ENCODE measurements at places on chromosomes 3 and 15.

DNA sequence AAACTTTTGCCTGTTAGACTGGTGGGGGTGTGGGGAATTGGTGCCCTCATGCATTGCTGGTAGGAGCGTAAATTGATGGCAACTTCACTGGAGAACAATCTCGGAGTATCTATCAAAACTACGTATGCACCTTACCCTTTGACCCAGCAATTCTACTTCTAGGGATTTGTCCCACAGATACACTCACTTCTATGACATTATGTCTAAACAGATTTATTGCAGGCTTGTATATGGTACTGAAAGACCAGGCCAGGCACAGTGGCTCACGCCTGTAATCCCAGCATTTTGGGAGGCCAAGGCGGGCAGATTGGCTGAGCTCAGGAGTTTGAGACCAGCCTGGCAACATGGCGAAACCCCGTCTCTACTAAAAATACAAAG is 30.3 kb downstream of the PPCDC start:
- DNase-seq, result no peak

GRCh38 chr3:140883428-140884040 is 58.1 kb upstream of the SLC25A36 start:
- no peak for DNase-seq

- DNase-seq, result no peak
Observed at GRCh38 chr3:96012939-96013338, 801.5 kb upstream of the EPHA6 start.

DNA sequence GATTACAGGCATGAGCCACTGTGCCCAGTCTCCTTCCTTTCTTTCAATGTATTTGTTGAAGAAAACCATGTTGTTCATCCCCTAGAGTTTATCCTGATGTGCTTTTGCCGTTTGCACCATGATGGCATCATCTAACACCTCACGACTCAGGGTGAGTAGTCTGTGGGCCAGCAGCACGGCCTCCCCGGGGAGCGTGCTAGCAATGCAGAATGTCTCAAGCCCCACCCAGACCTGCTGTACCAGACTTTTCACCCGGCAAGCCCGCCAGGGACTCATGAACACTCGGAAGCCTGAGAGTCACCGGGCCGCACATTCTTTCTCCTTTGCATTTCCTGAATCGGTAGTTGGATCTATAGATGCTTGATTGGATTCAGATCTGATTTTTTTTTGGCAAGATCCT is 64.6 kb downstream of the RPN1 start:
- DNase-seq, result no peak

GRCh38 chr15:60074181-60074885 is 70.2 kb downstream of the FOXB1 start:
- no peak for DNase-seq

DNA sequence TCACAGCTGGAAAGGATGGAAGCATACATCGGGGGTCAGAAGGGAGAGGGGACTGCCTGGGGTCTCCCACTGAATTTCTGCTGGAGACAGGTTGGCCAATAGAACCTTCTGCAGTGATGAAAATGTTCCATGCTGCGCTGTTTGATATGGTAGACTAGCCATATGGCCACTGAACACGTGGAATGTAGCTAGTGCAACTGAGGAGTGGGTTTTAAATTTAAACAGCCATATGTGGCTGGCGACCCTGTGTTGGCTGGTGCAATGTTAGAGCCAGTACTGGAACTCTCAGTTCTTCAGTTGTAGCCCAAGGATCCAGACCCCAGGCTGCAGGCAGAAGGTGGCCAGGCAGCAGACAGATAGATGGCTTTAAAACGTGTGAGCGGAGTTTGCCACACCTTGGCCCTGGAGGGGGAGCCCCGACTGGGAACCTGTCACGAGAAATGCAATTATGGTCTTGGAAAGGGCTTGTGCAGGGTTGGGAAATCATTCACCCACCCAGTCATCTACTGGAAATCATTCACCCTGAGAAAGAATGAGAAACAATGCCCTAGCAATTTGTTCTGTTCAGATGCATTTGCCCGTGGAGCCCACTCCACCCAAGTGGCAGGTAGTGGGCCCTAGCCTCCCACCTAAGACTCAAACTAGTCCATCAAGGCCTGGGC is 127.6 kb downstream of the FBLN2 start:
- DNase-seq, result no peak

DNA sequence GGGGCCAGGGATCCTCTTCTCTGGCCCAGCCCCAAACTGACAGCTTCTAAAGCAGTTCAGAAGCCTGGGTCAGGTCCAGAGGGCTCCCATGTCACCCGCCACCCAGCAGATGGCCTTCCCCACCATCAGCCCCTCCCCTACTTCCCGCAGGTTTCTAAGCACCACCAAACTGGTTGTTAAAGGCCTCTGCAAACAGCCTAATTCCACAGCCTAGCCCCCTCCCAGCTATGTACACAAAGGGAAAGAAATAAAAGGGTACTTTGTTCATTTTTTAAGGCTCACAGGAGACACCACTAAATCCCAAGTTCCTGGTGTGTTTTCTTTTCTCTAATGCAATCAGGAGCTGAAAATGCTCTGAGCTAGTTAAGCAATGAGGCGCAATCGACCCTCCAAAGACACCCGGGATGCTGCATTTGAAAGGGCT is 30.6 kb downstream of the PLCH1 start:
- no peak for DNase-seq

DNA sequence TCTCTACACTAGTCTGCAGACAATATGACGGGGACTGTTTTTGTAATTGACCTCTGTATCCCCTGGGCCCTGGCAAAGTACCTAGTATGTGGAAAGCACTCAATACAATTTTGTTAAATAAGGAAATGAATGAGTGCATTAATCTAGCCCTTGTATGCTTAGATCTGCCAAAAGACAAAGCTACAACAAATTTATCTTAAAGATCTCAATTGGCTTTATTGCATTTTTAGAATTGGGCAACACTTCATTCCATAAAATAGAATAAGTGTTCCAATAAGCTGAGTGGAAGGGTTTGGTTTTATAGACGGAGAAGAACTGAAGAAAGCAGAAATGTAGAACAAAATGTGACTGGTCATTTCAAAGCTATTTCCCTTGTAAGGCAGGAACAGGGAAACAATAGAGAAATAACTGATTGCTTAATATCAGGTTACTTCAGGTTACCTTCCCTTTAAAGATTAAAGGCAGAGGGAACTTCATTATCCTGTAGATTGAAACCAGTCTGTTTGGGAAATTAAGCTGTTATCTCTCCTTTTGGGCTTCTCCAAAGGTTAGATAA is 108.3 kb upstream of the MME start:
- DNase-seq, result no peak

- DNase-seq, result no peak
Observed at GRCh38 chr3:195800240-195800639, 11.5 kb downstream of the MUC4 start.

GRCh38 chr15:57496946-57497869 is 94.5 kb upstream of the MYZAP start:
- no peak for DNase-seq

- no peak for DNase-seq
Observed at GRCh38 chr3:97928986-97929385, 43.2 kb downstream of the RIOX2 start.

- no peak for DNase-seq
Observed at GRCh38 chr3:125406070-125406469, 30.9 kb upstream of the ZNF148 start.

GRCh38 chr3:9681723-9682081 is 21.9 kb upstream of the CPNE9 start:
- no peak for DNase-seq

DNA sequence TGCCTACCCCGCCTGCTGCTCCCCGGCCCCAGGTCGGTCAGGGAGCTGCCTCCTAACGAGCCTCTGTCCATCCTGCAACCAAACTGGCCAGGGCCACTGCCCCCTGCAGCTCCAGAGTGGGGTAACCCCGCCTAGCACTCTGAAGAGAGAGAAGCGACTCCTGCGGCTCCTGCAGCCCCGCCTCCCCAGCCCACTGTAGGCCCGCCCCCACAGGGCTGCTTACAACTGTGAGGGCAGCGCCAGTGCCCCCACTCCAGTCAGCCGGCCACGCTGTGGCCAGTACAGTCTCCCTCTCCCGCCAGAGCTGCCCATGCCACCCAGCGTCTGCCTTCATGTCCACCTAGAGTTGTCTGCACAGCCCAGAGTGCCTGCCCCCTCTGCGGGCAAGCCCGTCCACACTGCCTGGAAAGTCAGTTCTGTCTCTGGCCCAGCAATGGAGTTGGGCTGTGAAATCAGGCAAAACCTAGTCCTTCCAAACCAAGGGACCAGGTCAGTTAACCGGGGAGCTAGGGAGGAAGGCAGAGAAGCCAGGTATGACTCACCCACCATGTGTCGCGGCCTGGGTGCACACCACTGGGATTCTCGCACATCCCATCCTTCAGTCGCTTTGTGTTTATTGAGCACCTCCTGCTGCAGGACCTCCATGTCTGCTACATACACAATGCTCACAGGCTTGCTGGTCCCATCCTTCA is 2.4 kb downstream of the UCN2 start:
- DNase-seq, result no peak

DNA sequence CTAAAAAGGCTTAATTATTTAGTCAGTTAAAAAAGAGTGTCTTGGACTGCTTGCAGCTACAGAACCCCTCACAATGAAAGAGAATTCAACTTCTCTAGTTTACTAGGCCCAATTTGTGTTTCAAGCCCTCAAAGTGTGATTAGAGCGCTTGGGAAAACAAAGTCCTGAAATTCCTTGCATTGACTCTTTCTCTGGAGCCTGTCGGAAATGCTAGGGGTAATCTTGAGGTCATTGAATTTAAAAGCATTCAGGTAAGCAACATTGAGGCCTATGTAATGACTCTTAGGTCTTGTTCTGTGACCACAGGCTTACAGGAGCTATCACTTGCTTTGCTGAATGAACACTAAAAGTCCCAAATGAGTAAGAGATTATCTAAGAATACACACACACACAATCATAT is 186.0 kb downstream of the NLGN1 start:
- no peak for DNase-seq

- DNase-seq, result no peak
Observed at GRCh38 chr15:68798346-68799094, 22.2 kb downstream of the ANP32A start.

DNA sequence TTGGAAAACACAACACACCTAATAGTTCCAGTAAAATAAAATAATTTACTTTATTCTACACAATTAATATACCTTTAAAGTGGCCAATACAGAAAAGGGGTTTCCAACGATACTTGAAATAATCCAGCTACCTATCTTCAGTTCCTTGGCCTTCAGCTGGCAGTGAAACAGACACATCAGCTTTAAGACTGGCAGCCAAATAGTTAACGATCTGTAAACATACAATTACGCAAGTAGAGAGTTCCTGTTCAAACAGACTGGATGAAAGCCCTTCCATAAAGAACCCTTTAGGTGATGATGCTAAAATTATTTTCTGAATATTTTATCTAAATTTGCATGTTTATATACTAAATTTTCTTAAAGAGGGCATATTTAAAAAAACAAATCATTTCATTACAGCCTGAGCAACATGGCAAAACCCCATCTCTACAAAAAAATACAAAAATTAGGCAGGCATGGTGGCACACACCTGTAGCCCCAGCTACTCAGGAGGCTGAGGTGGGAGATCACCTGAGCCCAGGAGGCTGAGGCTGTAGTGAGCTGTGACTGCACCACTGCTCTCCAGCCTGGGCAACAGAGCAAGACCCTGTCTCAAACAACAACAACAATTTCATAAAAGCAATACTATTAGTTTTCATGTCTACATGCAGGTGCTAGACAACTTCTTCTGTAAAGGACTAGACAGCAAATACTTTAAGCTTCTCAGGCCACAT is 12.9 kb downstream of the DYNC1LI1 start:
- DNase-seq, result no peak

DNA sequence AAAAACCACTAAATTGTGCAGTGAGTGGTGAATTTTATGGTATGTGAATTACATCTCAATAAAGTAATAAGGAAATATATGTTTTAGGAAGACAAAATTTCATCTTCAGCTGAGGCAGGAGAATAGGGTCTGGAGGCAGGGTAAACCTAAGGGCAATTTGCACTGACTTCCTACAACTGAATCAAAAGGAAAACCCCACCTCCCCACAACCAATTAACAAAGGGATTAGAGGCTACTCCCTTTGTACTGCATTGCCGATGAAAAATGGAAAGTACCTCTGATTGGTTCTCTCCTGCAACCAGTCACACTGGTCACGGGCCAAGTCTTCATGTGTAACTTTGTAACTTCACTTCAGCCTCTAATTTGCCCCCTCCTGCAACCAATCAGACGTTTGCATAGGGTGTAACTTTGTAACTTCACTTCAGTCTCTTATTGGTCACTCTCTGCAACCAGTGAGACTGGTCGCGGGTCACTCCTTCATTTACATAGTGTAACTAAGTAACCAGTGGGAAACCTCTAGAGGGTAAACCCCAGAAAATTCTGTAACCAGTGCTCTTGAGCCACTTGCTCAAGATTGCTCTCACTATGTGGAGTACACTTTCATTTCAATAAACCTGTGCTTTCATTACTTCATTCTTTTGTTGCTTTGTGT is 244.5 kb downstream of the CNTN4 start:
- DNase-seq, result no peak

GRCh38 chr15:89130201-89130600 is 41.9 kb downstream of the ABHD2 start:
- peak; percentile 24 for DNase-seq

- no peak for DNase-seq
Observed at GRCh38 chr3:120145542-120146285, 51.5 kb upstream of the GSK3B start.
